ENCODE measurements at places on chromosomes 5 and 9.
A peak's percentile ranks its signal among the peaks of the same experiment; 100 is the strongest.

DNA sequence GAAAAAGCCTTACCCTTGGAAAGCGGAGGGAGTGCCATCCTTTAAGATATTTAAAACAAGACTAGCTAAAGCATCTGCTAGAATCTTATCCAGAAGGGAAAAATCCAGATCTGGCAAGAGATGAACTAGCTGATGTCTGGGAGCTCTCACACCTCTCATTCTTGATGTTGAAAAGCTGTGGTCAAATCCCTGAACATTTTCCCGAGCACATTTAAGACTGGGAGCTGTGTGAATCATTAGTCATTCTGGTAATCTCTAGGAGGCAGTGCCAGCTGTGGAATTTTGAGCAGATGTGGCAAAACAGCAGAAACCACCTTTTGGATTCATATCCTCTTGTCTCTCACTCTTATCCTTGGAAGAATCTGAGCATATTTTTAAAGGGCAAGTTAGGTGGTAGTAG lies 218.0 kb downstream of the MAN2A1 start:
- peak; percentile 76 for DNase-seq

- no peak for DNase-seq
Measured at GRCh38 chr5:32302835-32303754, 9.6 kb downstream of the MTMR12 start.

DNA sequence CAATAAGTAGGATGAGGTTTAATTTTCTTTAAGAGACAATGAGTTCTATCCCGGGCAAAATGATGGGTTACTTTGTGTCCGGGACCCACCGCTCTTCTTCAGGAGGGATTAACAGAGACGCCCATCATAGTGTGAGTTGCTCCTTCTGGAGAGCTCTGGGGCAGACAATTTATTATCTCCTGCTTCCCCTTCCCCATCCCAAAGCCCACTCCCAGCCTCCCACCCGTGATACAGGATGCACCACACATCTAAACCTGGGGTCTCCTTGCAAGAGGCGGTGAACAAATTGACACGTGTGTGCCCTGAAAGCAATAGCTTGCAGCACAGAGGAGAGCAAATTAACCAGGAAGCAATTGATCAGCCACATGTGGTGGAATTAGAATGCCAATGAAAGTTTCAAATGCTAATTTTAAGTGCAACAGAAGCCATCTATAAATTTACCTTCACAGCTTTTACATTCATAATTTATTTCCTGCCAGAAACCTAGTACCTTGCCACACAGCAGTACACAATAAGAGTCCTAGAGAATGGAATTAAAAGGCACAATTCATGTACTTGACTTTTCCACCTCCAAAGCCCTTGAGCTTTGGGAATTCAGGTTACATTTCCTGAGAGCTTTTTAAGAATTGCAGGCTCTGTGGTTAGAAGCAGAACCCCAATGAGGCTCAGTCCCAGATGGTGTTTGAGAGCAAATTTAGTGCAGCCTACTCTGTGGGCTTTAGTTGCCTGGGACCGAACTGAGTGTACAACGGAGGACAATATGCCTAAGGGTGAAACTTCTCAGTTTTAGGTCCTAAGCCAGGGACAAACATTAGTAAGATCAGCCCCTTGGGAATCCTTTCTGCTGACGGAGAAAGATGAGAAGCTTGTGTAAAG lies 399.6 kb downstream of the MED10 start:
- no peak for DNase-seq

DNA sequence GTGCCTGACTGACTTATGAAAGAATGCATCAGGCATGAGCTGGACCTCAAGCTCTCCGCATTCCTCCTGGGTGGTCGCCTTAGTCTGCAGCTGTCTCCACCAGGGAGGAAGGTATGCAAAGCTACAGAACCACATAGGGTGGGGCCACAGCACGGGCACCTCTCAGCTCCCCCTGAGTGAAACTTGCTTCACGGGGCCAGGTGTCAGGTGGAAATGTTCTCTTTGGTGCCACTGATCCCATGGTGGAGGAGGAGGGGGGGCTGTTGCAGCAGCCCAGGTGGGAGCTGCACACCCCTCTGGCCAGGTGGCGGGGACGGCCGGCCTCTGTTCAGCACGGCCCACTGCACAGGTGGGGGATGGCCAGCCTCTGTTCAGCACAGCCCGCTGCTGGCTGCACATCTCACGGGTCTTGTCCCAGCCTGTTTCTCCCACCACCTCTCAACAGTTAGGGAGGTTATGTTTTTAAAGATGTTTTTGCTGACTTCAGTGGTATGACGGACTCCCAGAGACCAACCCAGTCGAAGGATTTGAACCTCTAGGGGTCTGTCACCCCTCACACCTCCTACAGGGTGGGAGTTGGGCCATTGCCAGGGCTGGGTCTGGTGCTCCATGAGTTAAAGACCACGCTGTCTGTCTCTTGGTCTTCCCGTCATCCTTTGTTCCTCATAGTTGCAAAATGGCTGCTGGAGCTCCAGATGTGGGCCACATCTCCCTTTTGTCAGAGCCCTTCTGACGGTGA lies 34.3 kb downstream of the MRPL36 start:
- no peak for DNase-seq

DNA sequence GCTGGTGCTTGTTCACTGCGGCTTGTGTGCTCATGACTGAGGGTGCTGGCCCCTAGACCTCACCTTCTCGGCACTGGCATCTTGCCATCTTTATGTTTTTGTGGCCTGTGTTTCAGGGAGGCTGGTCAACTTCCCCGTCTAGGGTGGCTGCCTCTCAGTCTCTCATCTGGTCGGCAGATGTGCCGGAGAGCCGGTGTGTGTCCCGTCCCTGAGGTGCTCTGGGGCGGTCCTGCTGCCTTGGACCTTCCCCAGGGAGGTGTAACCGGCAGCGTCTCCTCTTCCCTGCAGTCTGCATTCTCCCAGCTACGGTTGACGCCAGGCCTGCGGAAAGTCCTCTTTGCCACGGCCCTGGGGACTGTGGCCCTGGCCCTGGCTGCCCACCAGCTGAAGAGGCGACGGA lies 5.6 kb downstream of the MIGA2 start:
- no peak for DNase-seq

DNA sequence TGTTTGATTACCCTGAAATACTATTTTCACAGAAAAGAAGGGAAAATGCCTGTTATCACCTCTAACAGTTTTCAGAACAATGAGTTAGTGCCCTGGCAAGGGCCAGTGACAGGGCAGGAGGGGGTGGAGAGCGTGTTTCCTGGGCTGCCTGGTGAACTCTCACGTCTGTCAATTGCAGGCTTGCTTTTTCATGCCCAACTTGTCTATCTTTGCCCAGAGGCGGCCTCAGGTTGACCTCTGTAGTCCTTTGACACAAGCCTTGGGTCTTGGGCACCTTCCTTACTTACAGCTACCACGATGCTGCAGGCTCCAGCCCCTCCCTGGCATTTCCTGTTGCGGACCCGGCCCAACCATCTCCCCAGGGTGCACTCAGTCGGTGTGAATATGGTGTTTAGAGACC lies 2.2 kb upstream of the CEL start:
- no peak for DNase-seq

DNA sequence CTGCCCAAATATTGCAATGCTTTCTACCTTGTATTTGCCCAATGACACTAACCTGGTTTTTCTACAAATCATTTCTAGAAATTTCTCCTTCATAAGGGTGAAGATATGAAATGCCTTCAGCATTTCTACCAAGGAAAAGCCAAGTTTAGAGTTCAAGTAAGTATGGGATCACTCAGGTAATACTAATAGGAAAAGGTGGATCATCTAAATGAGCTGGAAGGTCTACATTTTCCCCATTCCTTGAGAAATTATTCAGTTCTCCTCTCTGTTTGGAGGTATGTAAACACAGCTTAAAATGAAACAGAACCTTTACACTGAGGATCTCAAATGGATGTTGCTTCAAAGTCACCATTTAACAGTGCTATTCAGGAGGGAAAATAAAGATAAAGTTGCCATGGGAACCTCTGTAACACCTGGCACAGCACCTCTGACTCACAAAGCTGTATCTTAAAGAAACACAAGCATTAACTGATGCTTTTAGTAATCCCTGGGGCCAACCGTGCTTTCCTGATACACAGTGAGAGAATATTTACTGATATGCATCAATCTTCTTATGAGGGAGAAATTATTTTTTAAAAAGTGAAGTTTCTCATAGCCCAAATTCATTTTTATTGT lies 161.3 kb downstream of the DRD1 start:
- no peak for DNase-seq

- no peak for DNase-seq
Measured at GRCh38 chr9:124863371-124863871, 1.5 kb downstream of the ARPC5L start.

DNA sequence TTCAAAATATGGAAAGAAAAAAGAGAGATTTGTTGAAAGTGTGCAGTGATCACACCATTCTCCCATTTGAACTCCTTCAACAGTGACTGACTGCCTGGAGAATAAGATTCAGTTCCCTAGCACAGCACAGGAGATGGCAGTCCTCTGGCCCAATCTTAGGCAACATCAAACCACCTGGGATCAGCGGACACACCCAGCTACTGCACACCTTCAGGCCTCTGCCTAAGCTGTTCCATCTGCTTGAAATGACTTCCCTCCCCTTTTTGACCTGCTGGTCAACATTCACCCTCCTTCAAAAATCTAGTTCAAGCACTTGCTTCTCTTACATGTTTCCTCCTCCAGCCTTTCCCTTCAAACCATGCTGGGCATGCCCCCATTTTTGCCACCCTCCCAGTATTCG lies 4.5 kb downstream of the MAPK9 start:
- DNase-seq: no peak

- no peak for DNase-seq
Measured at GRCh38 chr5:5739490-5739945, 317.0 kb downstream of the ICE1 start.

DNA sequence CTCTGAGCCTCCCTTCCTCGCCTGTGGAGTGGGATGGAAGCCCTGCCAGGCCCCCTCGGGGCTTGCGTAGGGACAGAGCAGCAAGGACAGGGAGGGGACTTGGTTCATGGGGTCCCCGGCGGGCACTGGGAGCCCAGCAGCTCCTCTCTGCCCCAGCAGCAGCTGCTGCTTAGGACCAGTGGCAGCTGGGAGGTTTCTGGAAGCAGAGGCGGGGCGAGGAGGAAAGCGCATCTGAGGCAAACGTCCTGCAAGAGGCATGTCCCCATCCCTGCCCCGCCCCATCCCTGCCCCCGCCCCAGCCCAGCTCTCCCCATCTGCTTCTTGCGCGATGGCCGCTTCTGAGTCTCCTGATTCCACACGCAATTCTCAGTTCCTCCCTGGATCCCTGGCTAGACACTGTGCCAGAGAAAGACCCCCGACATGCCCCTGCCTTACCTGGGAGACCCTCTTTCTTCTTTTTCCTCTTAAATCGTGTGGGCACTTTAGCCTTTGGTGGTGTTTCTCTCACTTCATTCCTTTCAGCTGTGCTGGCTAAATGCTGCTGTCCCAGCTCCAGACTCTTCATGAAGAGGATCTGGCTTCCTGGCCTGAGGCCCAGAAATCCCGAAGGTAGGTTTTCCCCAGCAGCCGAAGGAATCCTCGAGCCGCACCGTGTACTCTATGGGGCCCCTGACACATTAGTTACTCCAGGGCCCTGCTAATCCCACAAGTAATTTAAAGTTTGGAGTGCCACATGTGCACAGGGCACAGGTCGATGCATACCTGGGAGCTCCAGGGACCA lies 4.4 kb upstream of the OR2S2 start:
- DNase-seq: peak; percentile 75

DNA sequence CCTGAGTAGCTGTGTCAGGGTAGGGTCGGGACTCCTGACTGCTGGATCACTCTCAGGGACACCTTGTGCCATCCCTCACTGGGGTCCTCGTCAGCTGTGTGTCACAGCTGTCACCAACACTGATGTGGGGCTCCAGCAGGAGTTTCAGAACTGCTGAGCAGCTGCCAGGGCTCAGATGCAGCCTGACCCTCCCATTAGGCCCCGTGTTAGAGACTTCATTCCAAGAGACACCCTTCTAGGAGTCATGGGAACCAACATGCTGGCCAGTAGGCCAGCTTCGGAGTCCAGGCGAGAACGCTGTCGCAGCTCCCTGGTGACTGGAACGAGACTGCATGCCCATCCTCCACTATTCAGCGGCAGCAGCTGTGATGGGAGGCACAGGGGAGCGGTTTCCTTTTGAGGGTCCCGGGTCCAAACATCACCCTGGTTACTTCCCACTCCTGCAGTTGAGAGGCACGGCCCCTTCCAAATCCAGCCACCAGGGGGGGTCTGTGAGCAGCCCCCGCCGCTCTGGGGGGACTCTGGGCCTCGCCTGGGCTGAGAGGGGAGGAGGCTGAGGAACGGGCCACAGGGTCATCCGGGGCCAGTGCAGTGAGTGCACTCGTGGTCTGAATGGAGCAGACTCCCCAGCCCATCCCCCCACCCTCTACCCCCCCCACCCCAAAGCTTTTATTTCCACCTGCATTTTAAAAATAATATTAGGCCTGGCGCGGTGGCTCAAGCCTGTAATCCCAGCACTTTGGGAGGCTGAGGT lies 12.6 kb upstream of the TCF7 start:
- DNase-seq: no peak

DNA sequence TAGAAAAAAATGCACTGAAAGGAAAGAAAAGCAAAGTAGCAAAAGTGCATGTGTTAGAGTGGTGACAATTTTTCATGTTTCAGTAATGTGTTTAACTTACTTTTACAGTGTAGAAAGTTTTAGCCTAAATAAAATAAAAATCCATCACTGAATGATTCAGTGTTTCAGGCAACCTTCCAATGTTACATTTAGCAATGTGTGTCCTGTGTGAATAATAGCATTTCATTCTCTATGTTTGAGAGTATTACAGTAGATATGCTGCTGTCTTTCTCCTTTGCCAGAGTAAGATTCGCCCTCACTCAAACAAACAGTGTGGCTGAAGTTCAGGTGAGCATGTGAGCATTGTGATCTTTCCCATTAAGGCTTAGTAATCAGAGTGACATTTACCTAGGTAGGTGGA lies 171.1 kb downstream of the TARS1 start:
- DNase-seq: peak; percentile 61

GRCh38 chr5:167661605-167662004 lies 629.8 kb upstream of the WWC1 start:
- no peak for DNase-seq

- no peak for DNase-seq
Measured at GRCh38 chr9:127386249-127386648, 10.7 kb upstream of the SLC2A8 start.

DNA sequence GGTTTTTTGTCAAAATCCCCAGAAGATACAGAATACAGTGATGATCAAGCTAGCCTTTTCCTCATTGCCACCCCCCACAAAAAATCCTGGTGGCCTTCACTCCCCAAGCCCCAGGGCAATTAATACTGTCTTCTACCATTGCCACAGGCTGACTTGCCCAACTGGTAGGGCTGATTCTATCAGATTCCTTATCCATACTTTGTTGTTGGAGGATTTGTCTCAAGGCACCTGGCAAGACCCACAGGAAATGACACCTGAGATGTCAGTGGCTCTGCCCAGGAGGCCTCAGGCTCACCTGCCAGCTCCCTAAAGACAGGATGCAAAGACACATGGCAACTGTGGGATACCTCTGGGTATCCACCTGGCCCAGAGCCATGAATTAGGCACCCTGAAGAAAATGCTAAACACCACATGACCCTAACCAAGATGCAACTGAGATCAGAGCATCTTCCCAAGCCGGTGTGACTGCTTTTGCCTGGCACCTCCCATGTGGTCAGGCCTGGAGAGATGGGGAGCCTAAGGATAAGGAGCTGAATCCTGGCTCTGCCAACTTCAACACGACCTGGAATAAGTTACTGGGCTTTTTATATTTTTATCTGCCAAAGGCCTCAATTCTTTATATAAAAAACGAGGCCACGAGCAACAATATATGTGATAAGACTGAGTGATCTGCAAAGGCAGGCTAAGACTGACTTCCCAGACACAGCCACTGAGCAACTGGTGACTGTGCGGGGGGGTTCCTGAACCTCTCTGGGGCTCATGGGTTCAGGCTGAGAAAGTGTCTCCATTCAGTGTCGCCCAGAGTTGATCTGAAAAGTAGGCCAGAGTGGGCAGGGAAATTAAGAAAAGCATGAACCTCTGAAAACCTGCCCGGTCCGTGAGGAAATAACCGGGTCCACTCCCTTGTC lies 944 bp downstream of the ATOX1 start:
- no peak for DNase-seq

Measured in fibroblast of skin of left quadriceps (primary cell).